Activated CD4-positive, alpha-beta T cell treated with anti-CD3 and anti-CD28 coated beads for 48 hours (primary cell): ENCODE measurements at places on chromosomes 5 and 9.

DNA sequence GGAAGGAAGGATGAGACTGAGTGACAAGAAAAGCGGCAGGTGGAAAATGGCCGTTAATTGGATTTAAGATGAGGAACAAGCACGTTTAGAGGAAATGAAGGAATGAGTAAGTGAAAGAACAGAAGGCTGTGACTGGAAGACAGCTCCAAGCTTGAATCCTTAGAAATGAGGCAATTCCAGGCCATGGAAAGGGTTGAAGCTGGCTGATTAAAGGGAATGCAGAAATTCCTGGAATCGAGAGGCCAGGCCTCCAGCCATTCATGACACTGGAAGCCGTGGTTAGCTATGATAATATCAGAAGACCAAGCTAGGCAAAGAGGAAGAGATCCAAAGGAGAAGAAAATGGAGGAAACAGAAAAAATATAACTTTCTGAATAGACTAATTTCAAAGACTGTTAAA is 84.2 kb downstream of the ARL15 start:
- no peak for DNase-seq

GRCh38 chr9:103819936-103820335 is 274.2 kb upstream of the SMC2 start:
- DNase-seq: no peak

DNA sequence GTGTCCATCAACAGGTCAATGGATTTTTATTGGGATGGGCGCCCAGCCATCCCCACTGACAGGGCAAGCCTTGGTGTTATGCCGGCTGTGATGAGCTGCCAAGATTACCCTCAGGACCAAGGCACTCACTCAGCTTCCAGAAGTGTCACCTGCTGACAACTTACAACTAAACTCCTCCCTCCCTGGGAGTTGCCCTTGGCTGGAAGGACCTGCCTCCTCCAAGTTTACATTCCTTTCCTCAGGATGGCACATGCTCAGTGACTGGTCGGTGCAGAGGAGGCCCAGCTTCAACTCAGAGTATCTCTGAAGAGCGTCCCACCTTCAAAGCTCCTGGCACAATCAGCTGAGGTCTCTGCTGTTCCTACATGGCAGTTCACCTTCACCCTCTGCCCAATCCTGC is 52.5 kb upstream of the ZBTB43 start:
- no peak for DNase-seq

GRCh38 chr9:34549407-34549732 is 26.6 kb upstream of the ENHO start:
- DNase-seq: no peak

GRCh38 chr5:159147976-159148375 is 48.3 kb upstream of the EBF1 start:
- no peak for DNase-seq
